Osteocyte (in vitro differentiated cells): ENCODE measurements at places on chromosomes 2 and 18. TPM values are rescaled to one million over a fixed set of nuclear protein-coding genes. Genes with fewer than 3 reads are reported as not detected.

- no peaks in the 10 kb centered on the region for H3K27me3 ChIP-seq
- no peak overlapping the region for H3K4me3 ChIP-seq
- DNase-seq, result no peak
- H3K27ac ChIP-seq, result no peak overlapping the region
These were observed 10.9 kb upstream of the ADAM23 start for GRCh38 chr2:206432193-206433082.

- H3K27ac ChIP-seq, result no peak overlapping the region
- H3K4me3 ChIP-seq, result no peak overlapping the region
- H3K4me1 ChIP-seq, result peaks cover 30% of the 10 kb centered on the region
- H3K27me3 ChIP-seq, result no peaks in the 10 kb centered on the region
These were observed 286.2 kb upstream of the EPAS1 start for GRCh38 chr2:46010925-46011490.

DNA sequence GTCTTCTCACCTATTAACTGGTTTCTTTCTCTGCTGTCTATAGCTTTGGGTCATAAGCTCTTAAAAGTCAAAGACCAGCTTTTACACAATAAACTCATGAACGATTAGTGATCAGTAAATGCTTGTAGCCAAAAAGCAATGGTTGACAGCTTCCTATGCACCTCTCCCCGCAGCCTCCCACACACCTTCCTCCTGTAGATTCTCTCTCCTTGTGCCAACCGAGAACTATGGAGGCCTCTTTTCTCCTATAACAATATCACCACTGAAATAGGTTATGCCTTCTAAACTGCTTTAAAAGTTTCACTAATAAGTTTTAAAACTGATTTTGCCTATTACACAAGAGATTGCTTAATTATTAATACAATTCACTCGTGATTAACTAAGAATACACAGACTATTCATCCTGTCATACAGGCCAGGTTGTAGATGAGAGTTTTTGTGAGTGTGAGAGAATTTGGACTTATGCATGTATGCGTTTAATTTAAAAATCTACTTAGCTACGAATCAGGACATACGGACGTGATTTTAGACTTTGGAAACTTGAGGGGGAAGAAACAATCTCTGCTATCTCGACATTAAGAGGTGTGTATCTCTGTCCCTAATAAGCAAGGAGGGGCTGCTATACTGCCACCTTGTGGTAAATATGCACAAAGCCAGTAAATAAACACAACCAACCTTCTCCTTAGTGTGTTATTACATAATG is 229.1 kb upstream of the RBBP8 start:
- H3K27ac ChIP-seq, result no peak overlapping the region
- no peaks in the 10 kb centered on the region for H3K27me3 ChIP-seq
- peaks cover 28% of the 10 kb centered on the region for H3K4me1 ChIP-seq
- H3K36me3 ChIP-seq, result peaks cover 1% of the 10 kb centered on the region
- H3K4me3 ChIP-seq, result no peak overlapping the region

GRCh38 chr2:237222601-237223041 is 136.9 kb downstream of the COPS8 start:
- H3K4me1 ChIP-seq, result peaks cover 70% of the 10 kb centered on the region
- H3K27me3 ChIP-seq, result no peaks in the 10 kb centered on the region
- no peak overlapping the region for H3K4me3 ChIP-seq
- peak; percentile 46 for DNase-seq
- no peaks in the 10 kb centered on the region for H3K36me3 ChIP-seq

DNA sequence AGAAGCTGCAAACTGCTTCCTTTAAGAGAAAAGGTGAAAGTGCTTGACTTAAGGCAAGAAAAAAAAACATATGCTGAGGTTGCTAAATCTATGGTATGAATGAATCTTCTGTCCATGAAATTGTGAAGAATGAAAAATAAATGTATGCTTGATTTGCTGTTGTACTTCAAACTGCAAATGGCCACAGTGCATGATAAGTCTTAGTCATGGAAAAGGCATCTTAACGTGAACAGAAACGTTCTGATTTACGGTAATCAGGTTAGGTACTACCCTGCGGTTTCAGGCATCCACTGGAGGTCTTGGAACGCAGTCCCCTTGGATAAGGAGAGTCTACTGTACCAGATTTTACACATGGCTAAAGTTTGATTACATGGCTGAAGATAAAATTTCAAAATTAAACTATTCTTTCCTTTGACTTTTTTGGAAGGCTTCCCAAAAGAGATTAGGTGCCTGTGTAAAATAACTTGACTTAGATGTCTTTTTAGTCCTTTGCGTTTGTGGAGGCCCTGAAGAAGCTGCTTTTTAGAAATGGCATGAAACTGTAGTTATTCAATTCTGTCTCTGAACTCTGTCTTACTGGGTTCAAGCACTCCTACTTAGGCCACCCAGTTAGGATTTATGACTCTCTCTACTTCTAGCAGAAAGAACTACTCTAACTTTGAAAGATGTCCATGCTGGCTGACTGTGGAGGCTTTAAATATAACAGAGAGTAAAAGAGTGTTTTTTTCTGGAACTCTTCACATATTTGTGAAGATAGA is 35.9 kb upstream of the SCN9A start:
- H3K4me1 ChIP-seq, result peaks cover 12% of the 10 kb centered on the region
- no peaks in the 10 kb centered on the region for H3K27me3 ChIP-seq
- H3K4me3 ChIP-seq, result no peak overlapping the region

DNA sequence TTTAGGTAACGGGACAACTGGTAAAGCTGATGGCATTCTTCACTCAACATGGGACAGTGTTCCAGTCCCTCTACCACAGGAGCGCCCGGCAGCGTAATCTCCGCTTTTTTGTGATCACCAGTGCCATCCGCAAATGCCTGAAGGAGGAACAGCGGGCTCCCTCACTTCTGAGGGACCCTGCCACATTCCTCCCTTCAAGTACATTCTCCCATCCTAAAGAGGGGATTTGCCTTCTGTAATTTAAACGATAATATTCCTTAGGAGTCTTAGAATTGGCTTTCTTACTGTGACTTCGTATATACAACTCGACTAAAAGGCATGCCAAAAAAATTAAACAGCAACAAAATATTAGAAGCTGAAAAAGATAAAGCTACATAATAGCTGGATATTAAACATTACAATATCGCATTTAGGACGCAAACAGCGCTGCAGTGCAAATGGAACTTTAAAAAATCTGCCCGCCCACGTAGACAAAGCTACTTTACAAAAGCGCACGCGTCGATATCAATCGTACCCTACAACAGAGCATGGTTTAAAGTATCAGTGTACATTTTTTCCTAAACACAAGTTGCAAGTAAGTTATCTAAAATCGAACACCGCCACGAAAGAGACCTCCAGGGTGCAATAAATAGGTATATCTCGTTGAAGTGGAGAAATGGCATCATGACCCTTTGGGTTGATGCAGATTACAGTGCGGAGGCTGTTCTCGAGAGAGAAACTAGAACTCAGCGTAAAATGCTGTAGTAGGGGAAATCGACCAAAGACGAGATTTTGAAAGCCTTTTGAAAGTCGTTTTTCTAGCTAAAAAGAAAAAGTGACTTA is 2.3 kb upstream of the VSNL1 start:
- peaks cover 34% of the 10 kb centered on the region for H3K4me1 ChIP-seq
- H3K27ac ChIP-seq, result no peak overlapping the region
- no peaks in the 10 kb centered on the region for H3K36me3 ChIP-seq
- no peak for DNase-seq
- H3K4me3 ChIP-seq, result peak overlapping the region; percentile 72

GRCh38 chr2:120630031-120630701 is 105.5 kb upstream of the GLI2 start:
- no peak overlapping the region for H3K27ac ChIP-seq
- no peak overlapping the region for H3K4me3 ChIP-seq
- H3K36me3 ChIP-seq, result no peaks in the 10 kb centered on the region
- no peak for DNase-seq
- H3K4me1 ChIP-seq, result no peaks in the 10 kb centered on the region
- H3K27me3 ChIP-seq, result peaks cover 62% of the 10 kb centered on the region

DNA sequence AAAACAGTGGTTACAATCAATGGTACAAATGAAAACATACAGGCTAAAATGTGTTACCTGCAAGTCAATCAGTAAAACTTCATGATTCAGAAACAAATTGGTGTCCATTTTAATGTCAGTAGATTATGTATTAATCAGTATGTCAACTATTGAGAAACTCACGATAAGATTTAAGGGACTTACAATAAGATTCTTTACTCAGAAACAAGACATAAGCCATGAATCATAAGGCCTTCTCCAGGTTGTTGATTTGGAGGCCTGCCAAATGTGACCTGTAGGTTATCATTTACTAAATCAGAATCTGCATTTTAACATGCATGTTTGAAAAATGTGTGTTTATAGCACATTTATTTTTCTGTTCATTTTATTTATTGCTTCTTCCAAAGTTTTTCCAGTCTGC is 623.1 kb downstream of the CCDC85A start:
- no peak overlapping the region for H3K27ac ChIP-seq
- H3K4me3 ChIP-seq, result no peak overlapping the region
- DNase-seq, result no peak
- H3K27me3 ChIP-seq, result peaks cover 5% of the 10 kb centered on the region

GRCh38 chr2:18558458-18558857 is 2.0 kb downstream of the RDH14 start:
- H3K27ac ChIP-seq, result peak overlapping the region; percentile 97
- H3K4me1 ChIP-seq, result peaks cover 35% of the 10 kb centered on the region
- peaks cover 18% of the 10 kb centered on the region for H3K36me3 ChIP-seq
- peak overlapping the region; percentile 11 for H3K4me3 ChIP-seq
- no peak for DNase-seq

- DNase-seq, result no peak
- H3K36me3 ChIP-seq, result no peaks in the 10 kb centered on the region
- H3K27ac ChIP-seq, result no peak overlapping the region
- H3K4me1 ChIP-seq, result peaks cover 11% of the 10 kb centered on the region
These were observed 127.5 kb upstream of the CYP1B1 start for GRCh38 chr2:38203446-38203810.

DNA sequence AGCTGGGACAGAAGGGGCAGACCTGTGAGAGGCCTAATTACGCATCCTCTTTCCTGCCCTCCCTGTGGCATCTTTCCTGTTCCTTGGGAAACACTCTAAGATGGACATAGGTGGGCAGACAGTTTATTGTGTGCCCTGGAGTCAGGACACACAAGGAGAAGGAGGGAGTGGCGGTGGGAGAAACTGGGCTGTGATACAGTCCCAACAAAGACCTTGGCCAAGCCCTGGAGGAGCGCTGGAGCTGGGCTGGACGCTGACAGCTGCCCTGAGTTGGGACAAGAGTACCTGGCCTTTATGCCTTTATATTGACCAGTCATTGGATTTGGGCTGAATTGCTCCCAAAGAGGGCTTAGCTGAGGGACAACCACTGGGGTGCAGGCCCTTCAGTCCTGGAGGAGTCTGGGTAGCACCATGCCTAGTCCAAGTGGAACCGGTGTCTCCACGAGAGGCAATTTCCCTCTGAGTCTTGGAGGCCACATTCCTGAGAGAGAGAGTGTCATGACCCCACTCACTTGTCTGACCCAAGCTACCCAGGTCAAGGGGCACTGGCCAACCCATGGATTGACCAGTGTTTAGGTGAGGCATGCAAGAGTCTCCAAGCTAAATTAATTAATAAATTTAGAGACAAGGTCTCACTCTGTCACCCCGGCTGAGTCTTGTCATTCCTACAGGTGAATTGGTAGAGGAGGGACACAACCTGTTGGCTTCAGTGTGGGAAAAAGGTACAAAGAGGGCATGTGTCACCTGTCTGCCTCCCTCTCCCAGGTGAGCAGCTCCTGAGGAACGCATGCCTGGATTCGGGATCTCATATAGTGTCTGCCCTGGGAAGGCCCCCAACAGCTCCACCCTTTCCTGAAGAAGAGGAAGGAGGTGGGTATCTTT is 107.1 kb upstream of the ST3GAL5 start:
- no peak for DNase-seq
- H3K27me3 ChIP-seq, result no peaks in the 10 kb centered on the region
- no peak overlapping the region for H3K4me3 ChIP-seq

DNA sequence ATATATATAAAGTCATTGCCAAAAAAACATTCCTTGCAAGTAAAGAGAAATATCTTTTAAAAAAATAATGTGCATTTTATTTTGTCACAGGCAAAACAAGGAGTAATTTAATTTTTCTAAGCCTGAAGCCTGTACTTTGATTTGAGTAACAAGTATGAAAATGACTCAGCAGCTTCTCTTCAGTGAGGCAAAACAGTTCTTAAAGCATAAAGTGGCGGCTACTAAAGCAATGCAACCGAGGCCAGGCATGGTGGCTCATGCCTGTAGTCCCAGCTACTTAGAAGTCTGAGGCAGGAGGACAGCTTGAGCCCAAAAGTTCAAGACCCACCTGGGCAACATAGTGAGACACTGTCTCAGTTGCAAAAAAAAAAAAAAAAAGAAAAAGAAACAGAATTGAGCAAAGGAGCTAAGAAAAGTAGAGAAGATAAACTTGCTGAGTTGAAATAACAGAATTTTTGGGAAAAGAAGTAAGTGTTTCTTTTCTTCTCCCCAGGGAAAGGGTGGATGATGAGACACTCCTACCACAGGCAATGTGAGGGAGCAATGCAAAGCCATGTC is 29.6 kb downstream of the DOK1 start:
- peaks cover 5% of the 10 kb centered on the region for H3K27me3 ChIP-seq
- peaks cover 23% of the 10 kb centered on the region for H3K4me1 ChIP-seq
- H3K36me3 ChIP-seq, result no peaks in the 10 kb centered on the region
- DNase-seq, result no peak

DNA sequence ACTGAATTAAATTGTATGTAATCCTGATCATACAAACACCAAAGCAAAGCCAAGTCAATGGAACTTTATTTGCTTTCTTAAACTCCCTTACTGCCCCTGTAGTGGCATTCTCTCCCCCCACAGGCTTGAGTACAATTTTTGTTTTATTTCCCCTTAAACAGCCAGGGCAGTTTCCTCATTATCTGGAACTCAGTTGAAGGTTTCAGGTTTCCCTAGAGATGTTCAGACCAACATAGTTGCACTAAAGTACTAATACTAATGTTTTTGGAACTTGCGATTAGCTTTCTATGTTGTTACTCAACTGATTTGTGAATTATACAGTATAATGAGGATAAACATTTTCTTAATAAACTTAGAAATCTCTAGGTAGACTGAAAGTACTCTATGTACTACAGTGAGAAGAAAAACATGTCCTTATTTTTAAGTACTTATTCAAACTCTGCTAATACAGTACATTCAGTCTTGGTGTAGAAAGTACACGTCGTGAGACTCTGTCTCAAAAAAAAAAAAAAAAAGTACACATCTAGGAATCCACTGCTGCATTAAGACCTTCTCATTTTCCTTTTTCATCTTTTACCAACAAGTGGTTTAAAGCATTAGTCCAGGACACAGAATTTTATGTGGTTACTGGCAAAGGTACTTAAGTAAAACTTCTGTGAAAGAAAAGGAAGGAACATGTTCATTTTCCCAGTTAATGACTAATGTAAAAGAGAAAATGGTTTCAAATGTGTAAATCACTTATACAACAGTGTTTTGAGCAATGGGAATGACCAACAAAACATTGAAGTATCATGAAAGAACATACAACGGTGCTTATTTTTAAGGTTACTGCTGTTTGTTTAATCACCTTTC is 209.5 kb upstream of the SMAD7 start:
- H3K27me3 ChIP-seq, result no peaks in the 10 kb centered on the region
- no peak for DNase-seq
- no peak overlapping the region for H3K4me3 ChIP-seq
- peaks cover 8% of the 10 kb centered on the region for H3K4me1 ChIP-seq
- H3K36me3 ChIP-seq, result peaks cover 36% of the 10 kb centered on the region

TMX3 gene
- 76.9 and 78.4 TPM in 2 replicates for total RNA-seq

POTEF gene
- 0.30 TPM in 1 of 2 replicates, not detected in the other for total RNA-seq

SUPT7L gene
- total RNA-seq, result 37.9 and 41.2 TPM in 2 replicates
